Transverse colon (tissue), 4 donors: ENCODE measurements at places on chromosomes 2 and 18. TPM values are rescaled to one million over a fixed set of nuclear protein-coding genes. Genes with fewer than 3 reads are reported as not detected.

DNA sequence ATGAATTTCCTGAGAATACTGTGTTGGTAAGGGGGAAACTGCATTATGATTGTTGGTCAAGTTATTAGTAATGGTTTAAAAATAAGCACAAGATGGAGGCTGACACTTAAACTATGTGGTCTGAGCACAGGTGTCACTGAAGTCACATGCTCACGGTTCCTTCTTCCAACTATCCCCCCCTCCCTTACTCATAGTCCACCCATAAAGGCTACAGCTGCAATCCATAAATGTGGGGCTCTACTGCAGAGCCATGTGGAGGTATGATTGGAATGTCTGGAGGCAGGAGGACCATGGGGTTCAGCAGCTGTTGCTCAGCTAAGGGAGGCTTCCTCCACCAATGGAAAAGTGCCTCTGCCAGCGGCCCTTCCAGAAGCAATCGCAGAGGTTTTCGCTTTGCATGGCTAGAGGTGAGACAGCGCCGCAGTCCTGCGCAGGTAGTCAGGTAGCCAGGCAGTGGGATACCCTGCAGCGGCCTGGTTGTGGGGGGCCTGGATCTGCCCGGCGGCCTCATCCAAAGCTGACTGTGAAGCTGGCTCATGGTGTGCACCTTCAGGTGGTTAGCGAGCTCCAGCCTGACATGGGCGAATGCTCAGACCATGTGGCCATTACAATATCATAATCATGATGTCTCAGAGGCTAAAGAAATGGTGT lies 249.6 kb downstream of the DCDC2C start:
- H3K36me3 ChIP-seq: no peaks in the 10 kb centered on the region
- H3K4me3 ChIP-seq: no peak overlapping the region
- no peak overlapping the region for H3K27ac ChIP-seq
- H3K27me3 ChIP-seq: no peaks in the 10 kb centered on the region
- DNase-seq: no peak

DNA sequence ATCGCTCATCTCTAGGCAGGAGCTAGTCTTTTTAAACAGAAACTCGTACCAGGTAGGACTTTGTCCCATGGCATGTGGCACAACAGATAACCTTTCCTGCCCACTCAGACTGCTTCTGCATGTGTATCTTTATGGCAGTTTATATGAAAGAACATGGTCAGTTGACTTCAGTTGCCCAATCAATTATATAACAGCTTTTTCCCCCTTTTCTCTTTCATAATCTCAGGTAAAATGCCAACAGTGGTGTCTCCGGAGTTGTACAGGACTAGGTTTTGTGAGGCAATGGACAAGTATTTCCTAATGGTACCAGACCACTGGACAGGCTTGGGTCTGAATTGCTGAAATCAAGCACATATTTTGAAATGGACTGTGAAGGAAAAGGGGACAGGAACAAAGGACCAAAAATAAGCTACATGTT lies 51.6 kb upstream of the PTH2R start:
- no peaks in the 10 kb centered on the region for H3K27me3 ChIP-seq
- H3K4me1 ChIP-seq: no peaks in the 10 kb centered on the region
- H3K4me3 ChIP-seq: no peak overlapping the region
- no peak for DNase-seq
- no peak overlapping the region for H3K27ac ChIP-seq

- H3K36me3 ChIP-seq: peaks cover 10% of the 10 kb centered on the region
- peak overlapping the region; percentile 11 for H3K27ac ChIP-seq
- no peaks in the 10 kb centered on the region for H3K27me3 ChIP-seq
- peak overlapping the region; percentile 15 for H3K4me3 ChIP-seq
- no peak for DNase-seq
- peaks cover 14% of the 10 kb centered on the region for H3K4me1 ChIP-seq
Measured at GRCh38 chr2:152694161-152694661, 23.1 kb downstream of the PRPF40A start.

- no peak overlapping the region for H3K4me3 ChIP-seq
- no peaks in the 10 kb centered on the region for H3K4me1 ChIP-seq
- H3K27ac ChIP-seq: no peak overlapping the region
- H3K36me3 ChIP-seq: no peaks in the 10 kb centered on the region
- DNase-seq: no peak
- H3K27me3 ChIP-seq: no peaks in the 10 kb centered on the region
Measured at GRCh38 chr2:128436479-128437203, 118.0 kb upstream of the HS6ST1 start.

DNA sequence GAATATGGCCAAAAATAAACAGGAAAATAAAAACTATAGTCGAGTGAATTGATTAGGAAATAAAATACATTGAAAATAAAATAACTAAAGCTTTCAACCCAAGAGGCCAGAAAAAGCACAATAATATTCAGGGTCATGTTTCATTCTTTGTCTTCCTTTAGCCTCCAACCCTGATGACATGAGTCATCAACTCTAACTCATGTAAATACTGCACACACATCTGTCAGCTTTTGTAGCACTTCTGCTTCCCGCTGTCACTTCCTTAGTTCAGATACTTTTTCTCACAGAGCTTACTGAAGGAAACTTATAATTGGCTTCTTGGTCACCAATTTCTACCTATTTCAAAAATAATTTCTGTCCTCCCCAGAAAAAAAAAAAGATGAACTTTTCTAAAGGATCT lies 112.8 kb downstream of the UPP2 start:
- no peaks in the 10 kb centered on the region for H3K36me3 ChIP-seq
- H3K4me3 ChIP-seq: no peak overlapping the region
- no peaks in the 10 kb centered on the region for H3K27me3 ChIP-seq
- no peak for DNase-seq

GRCh38 chr18:8980918-8981317 lies 121.6 kb upstream of the NDUFV2 start:
- H3K36me3 ChIP-seq: no peaks in the 10 kb centered on the region
- H3K4me1 ChIP-seq: no peaks in the 10 kb centered on the region
- peaks cover 3% of the 10 kb centered on the region for H3K27me3 ChIP-seq
- no peak overlapping the region for H3K4me3 ChIP-seq
- no peak for DNase-seq

GRCh38 chr2:69216535-69217332 lies 170.3 kb downstream of the GFPT1 start:
- H3K36me3 ChIP-seq: no peaks in the 10 kb centered on the region
- no peak overlapping the region for H3K4me3 ChIP-seq
- DNase-seq: no peak
- no peaks in the 10 kb centered on the region for H3K4me1 ChIP-seq

DNA sequence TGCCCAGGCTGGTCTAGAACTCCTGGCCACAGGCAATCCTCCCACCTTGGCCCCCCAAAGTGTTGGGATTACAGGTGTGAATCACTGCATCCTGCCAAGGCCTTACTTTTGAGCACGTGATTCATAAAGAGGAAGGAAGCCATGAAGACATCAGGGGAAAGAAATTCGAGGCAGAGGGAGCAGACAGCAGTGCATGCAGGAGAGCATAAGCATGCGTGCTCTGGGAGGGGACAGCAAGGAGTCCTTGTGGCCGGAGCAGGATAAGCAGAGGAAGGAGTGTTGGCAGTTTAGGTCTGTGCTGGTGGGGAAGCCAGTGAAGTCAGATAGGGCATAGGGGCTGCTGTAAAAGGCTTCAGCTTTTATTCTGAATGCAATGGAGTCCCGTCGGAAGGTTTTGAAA lies 400.5 kb upstream of the RAB12 start:
- H3K27ac ChIP-seq: no peak overlapping the region
- no peak overlapping the region for H3K4me3 ChIP-seq
- no peaks in the 10 kb centered on the region for H3K27me3 ChIP-seq
- no peaks in the 10 kb centered on the region for H3K36me3 ChIP-seq
- no peaks in the 10 kb centered on the region for H3K4me1 ChIP-seq

GRCh38 chr2:152585830-152586484 lies 131.3 kb downstream of the PRPF40A start:
- no peaks in the 10 kb centered on the region for H3K36me3 ChIP-seq
- H3K27me3 ChIP-seq: no peaks in the 10 kb centered on the region
- peaks cover 6% of the 10 kb centered on the region for H3K4me1 ChIP-seq
- H3K27ac ChIP-seq: no peak overlapping the region
- DNase-seq: no peak

- peak overlapping the region; percentile 88 for H3K27ac ChIP-seq
- no peaks in the 10 kb centered on the region for H3K27me3 ChIP-seq
- DNase-seq: peak; percentile 86
- H3K4me1 ChIP-seq: peaks cover 25% of the 10 kb centered on the region
- no peaks in the 10 kb centered on the region for H3K36me3 ChIP-seq
- H3K4me3 ChIP-seq: no peak overlapping the region
Measured at GRCh38 chr18:61635901-61636528, 256.8 kb downstream of the RNF152 start.

GRCh38 chr2:46335391-46336282 lies 38.4 kb downstream of the EPAS1 start:
- peak; percentile 63 for DNase-seq
- peaks cover 41% of the 10 kb centered on the region for H3K4me1 ChIP-seq
- no peaks in the 10 kb centered on the region for H3K36me3 ChIP-seq
- peak overlapping the region; percentile 31 for H3K4me3 ChIP-seq

- H3K36me3 ChIP-seq: no peaks in the 10 kb centered on the region
- H3K27me3 ChIP-seq: no peaks in the 10 kb centered on the region
- DNase-seq: no peak
- H3K4me3 ChIP-seq: no peak overlapping the region
Measured at GRCh38 chr2:81389203-81389602, 1084.7 kb upstream of the LRRTM1 start.

GRCh38 chr18:62446511-62446910 lies 76.3 kb upstream of the ZCCHC2 start:
- no peaks in the 10 kb centered on the region for H3K27me3 ChIP-seq
- no peak overlapping the region for H3K27ac ChIP-seq
- no peak for DNase-seq
- H3K4me3 ChIP-seq: no peak overlapping the region
- H3K4me1 ChIP-seq: no peaks in the 10 kb centered on the region

DNA sequence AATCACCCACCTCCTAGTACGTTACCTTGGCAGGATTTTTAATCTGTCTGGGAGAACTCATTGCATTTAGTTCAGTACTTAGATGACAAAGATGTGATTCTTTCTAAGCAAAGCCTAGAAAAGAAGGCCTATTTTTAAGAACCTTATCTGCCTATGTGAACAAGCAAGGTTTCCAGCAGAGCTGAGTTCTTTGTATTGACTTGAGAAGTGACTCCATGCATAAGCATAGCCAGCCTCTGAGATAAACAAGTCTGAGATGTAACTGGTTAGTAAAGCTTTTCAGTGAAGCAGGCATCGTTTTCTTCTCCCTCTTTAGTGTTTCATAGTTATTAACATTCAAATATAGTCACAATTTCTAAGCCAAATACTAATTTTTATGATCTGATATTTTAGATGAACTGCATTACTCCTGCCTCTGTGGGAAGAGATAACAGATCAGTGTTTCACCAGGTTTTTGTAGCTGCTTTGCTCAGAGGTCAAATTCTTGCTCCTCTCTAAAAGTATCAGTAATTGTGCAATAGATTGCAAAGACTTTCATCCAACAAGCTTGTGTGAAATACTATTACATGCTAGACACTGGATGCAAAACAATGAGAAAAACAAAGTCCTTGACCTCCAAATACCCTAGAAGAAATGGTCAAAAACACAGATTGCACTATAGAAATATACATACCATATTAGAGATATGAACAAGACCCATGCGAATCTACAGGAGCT lies 107.8 kb downstream of the MBD2 start:
- H3K27ac ChIP-seq: no peak overlapping the region
- no peak for DNase-seq
- no peak overlapping the region for H3K4me3 ChIP-seq
- no peaks in the 10 kb centered on the region for H3K36me3 ChIP-seq
- peaks cover 4% of the 10 kb centered on the region for H3K4me1 ChIP-seq
- H3K27me3 ChIP-seq: no peaks in the 10 kb centered on the region

- no peak for DNase-seq
- H3K36me3 ChIP-seq: no peaks in the 10 kb centered on the region
- H3K4me3 ChIP-seq: no peak overlapping the region
- no peak overlapping the region for H3K27ac ChIP-seq
- H3K4me1 ChIP-seq: no peaks in the 10 kb centered on the region
- no peaks in the 10 kb centered on the region for H3K27me3 ChIP-seq
Measured at GRCh38 chr2:67130531-67131256, 266.4 kb upstream of the ETAA1 start.

DNA sequence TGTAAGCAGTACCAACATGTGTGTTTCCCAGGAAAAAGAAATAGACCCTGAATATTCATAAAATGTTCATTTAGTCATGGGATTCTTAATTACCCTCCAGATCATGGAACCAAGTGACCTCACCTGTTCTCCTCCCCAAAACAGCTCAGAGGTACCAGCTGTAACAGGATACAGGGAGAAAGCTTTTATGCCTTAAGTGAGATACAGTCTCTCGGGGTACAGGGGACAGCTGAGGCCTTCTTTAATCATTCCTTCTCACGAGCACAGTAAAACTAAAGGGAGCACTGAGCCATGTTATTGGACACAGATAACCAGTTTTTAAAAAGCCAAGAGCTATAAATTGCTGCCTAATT lies 16.6 kb downstream of the EPHA4 start:
- H3K4me1 ChIP-seq: peaks cover 5% of the 10 kb centered on the region
- no peak overlapping the region for H3K27ac ChIP-seq
- no peaks in the 10 kb centered on the region for H3K27me3 ChIP-seq
- no peaks in the 10 kb centered on the region for H3K36me3 ChIP-seq
- no peak for DNase-seq
- H3K4me3 ChIP-seq: no peak overlapping the region

DNA sequence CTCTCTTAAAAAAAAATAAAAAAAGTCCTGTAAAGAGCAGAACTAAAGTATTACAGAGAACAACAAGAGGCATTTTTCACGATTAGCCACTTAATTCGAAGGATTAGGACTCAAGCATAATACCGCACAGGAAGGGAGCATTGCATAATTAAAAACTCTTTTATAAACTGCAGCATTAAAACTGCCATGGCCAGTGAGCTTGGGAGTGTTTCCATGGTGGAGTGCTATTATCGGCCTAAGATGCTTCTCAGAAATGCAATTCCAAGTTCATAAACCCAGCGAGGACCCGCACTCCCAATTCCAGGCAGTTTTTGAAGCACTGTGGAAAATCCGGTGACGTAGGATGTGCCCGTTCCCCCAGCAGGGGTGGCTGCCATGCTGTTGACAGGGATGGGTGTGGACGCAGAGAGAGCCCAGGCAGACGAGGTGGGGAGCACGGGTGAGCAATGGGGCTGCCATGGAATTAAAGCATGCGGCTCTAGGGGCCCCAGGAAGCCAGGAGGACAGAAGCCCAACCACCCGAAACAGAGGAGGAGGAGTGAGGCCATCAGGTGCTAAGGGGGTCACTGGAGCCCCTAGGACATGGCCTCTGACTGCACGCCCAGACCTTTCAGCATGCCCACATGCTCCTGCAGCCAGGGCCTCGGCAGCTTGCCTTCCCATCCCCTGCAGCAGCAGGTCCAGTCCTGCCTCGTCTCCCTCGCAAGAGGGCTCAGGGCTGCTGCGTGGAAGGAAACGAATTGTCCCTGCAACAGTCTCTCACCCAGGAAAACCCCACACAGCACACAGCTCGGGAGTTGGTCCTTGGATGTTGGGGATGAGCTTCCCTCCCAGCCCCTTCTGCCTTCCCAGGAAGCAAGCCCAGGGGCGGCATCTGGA lies 233.4 kb downstream of the NDUFA10 start:
- H3K27ac ChIP-seq: no peak overlapping the region
- no peaks in the 10 kb centered on the region for H3K27me3 ChIP-seq
- DNase-seq: peak; percentile 3
- no peak overlapping the region for H3K4me3 ChIP-seq
- no peaks in the 10 kb centered on the region for H3K4me1 ChIP-seq

- no peak overlapping the region for H3K27ac ChIP-seq
- H3K4me1 ChIP-seq: no peaks in the 10 kb centered on the region
- DNase-seq: no peak
- H3K4me3 ChIP-seq: no peak overlapping the region
Measured at GRCh38 chr2:29881089-29881730, 40.2 kb downstream of the ALK start.

The FIGN gene
- 1.2 TPM for total RNA-seq

The ITM2C gene
- total RNA-seq: 2,535 TPM

The DNAH6 gene
- total RNA-seq: 2.9 TPM

The PARD6G gene
- 0.40 TPM for total RNA-seq

The SKA1 gene
- total RNA-seq: 0.14 TPM

The MERTK gene
- 10.8 TPM for total RNA-seq

The GALNT5 gene
- total RNA-seq: 7.5 TPM

The PASK gene
- total RNA-seq: 35.2 TPM
